ENCODE measurements at places on chromosomes 16 and 17.
A peak's percentile ranks its signal among the peaks of the same experiment; 100 is the strongest.

GRCh38 chr16:1613728-1614455, 1.7 kb downstream of the CRAMP1 start:
- peak; percentile 26 for DNase-seq

- no peak for DNase-seq
Measured at GRCh38 chr17:71437166-71437565, 683.7 kb upstream of the SOX9 start.

- DNase-seq, result no peak
Measured at GRCh38 chr17:79301469-79301868, 226.8 kb downstream of the ENGASE start.

- no peak for DNase-seq
Measured at GRCh38 chr17:17684906-17685774, 3.9 kb downstream of the RAI1 start.

- no peak for DNase-seq
Measured at GRCh38 chr17:50304781-50305404, 30.6 kb downstream of the TMEM92 start.

DNA sequence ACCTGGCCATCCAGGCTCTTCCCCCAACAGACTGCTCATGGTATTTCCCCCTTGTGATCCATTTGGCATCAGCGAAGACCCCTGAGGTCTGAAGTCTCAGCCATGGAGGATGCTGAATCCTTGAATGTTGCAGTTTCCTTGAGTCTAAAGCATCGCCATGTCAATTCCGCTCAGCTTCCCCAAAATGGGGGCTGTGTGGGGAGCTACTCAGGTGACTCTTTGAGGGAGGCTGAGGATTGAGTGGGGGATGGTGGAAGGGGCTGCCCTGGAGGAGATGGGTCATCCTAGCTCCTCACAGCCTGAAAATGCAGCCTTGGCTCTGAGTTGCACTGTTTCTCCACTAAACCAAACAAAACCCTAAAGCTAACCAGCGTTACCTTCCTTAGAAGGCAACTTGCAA, 2.6 kb downstream of the C16orf78 start:
- DNase-seq, result no peak

GRCh38 chr17:53626286-53626685, 196.4 kb upstream of the KIF2B start:
- no peak for DNase-seq

DNA sequence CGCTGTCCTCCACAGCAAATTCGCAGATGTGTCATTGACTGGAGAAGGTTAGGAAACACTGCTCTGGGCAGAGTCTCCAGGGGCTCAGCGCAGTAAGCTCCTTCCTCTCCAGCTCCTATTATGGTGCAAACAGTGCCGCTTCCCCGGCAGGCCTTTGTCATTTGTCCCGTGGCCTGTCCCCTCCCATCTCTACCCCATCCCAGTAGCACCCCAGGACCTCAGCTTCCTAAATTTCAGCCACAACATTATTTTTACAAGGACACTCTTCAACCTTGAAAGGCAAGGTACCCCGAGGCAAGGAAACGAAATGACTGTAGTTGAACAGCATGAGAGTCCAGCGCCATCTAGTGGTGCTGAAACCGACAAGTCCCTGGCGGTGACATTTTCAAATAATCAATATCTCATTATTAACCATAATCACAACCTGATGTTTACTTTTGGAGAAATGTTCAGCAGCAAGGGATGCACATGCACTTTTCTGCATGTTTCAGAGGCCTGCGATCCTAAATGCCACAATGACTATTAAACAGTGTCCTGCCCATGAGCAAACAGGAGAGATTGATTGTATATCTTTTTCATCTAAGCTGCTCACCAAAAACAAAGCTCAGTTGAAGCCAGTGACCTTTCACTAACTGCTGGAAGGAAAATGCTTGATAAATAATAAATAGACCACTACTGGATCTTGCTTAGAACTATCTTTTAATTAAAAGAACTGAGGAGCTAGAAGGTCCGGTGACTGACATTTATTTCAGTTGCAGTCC, 16.5 kb downstream of the MRPS23 start:
- peak; percentile 68 for DNase-seq

- DNase-seq, result no peak
Measured at GRCh38 chr16:71254832-71255525, 24.5 kb upstream of the HYDIN start.

DNA sequence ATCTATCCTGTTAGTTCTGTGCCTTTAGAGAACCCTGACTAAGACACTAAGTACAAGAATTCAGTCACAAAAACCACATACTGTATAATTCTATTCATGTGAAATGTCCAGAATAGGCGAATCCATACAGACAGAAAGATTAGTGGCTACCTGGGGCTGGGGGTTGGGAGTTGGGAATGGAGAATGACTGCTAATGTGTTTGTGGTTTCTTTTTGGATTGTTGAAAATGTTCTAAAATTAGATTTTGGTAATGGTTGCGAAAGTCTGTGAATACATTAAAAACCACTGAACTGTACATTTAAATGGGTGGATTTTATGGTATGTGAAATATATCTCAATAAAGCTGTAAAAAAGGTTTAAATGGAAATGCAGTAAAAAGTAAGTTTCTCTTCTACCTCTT, 80.4 kb upstream of the AKTIP start:
- DNase-seq, result no peak

- DNase-seq, result no peak
Measured at GRCh38 chr17:41404024-41404671, 6.7 kb upstream of the KRT31 start.

- no peak for DNase-seq
Measured at GRCh38 chr16:263944-264343, 11.8 kb downstream of the RGS11 start.

GRCh38 chr17:77125432-77125901, 15.3 kb upstream of the SEC14L1 start:
- no peak for DNase-seq

DNA sequence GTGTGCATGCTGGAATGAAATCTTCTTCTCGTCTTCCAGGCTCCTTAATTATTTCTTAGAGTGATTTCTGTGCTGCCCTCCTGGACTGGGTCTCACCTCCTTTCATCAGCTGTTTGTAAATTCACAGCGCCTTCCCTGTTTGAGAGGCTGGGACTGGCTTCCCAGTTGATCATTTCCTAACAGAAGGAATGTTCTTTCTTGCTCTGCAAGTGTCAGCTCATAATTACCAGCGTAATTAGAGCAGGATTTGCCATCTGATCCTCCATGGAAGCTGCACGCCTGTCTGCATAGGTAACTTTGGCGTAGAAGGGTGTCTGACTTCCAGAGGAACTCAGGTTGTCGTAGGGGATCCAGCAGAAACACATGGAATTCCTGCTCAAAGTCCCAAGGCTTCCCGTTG, 375.0 kb upstream of the EEF2KMT start:
- DNase-seq, result no peak

GRCh38 chr17:81794509-81794908, 9.4 kb upstream of the GCGR start:
- DNase-seq, result no peak

GRCh38 chr17:73071066-73071999, 21.2 kb downstream of the SLC39A11 start:
- no peak for DNase-seq

GRCh38 chr17:65690626-65691310, 129.3 kb upstream of the AXIN2 start:
- peak; percentile 63 for DNase-seq

DNA sequence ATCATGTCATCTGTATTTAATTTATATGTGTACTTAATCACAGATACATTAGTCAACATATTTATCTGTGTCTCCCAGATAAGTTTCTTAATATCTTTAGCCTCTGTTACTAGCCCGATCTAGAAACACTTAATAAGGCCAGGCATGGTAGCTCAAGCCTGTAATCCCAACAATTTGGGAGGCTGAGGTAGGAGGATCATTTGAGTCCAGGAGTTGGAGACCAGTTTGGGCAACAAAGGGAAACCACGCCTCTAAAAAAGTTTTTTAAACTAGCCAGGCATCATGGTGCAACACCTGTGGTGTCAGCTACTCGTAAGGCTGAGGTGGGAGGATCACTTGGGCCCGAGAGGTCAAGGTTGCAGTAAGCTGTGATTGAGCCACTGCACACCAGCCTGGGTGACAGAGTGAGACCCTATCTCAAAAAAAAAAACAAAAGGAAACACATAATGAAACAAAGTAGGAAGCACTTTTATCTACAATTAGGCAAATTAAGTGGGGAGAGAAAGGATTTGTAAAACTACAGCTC, 9.4 kb downstream of the SKA2 start:
- DNase-seq, result no peak

DNA sequence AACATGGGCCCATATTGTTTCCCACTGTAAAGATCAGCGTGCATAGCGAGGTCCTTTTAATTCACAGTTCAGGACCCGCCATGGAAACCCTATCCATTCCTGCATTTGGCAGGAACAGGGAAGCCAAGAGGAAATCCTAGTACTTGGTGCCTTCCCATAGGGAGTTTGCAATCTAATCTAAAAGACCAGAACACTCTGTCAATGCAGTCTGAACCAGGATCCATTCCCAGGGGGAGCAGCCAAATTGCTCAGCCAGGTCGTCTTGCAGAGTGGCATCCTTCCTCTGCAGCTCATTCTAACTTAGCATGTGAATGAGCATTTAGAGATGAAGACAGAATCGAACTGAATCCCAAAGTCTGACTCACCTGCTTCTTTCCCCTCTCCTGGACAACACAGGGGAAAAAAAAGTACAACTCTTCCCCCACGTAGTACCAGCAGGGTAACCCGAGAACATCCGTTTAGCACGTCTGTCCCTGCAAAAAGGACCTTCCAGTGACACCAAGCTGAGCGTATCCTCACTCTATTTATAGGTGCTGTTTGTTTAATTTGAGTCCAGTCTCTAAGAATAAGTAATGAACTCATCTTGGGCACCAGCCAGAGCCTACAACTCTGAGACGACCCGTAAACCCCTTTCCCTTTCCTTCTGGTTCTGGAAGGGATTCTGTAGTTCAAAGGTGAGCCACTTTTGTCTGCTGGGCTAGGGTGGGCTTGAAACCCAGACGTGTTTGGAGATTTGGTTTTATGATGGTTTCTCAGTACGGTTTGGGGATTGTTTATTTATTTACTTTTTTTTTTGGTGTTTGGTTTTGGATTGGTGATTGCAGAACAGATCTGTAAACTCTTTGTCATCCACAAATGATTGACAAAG, 74.5 kb downstream of the ERCC4 start:
- DNase-seq, result no peak

DNA sequence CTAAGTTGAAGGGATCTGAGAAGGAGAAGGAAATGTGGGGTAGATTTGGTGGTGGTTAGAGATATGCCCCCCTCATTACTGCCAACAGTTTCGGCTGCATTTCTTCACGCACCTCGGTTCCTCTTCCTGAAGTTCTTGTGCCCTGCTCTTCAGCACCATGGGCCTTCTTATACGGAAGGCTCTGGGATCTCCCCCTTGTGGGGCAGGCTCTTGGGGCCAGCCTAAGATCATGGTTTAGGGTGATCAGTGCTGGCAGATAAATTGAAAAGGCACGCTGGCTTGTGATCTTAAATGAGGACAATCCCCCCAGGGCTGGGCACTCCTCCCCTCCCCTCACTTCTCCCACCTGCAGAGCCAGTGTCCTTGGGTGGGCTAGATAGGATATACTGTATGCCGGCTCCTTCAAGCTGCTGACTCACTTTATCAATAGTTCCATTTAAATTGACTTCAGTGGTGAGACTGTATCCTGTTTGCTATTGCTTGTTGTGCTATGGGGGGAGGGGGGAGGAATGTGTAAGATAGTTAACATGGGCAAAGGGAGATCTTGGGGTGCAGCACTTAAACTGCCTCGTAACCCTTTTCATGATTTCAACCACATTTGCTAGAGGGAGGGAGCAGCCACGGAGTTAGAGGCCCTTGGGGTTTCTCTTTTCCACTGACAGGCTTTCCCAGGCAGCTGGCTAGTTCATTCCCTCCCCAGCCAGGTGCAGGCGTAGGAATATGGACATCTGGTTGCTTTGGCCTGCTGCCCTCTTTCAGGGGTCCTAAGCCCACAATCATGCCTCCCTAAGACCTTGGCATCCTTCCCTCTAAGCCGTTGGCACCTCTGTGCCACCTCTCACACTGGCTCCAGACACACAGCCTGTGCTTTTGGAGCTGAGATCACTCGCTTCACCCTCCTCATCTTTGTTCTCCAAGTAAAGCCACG, 28.3 kb downstream of the STH start:
- no peak for DNase-seq

DNA sequence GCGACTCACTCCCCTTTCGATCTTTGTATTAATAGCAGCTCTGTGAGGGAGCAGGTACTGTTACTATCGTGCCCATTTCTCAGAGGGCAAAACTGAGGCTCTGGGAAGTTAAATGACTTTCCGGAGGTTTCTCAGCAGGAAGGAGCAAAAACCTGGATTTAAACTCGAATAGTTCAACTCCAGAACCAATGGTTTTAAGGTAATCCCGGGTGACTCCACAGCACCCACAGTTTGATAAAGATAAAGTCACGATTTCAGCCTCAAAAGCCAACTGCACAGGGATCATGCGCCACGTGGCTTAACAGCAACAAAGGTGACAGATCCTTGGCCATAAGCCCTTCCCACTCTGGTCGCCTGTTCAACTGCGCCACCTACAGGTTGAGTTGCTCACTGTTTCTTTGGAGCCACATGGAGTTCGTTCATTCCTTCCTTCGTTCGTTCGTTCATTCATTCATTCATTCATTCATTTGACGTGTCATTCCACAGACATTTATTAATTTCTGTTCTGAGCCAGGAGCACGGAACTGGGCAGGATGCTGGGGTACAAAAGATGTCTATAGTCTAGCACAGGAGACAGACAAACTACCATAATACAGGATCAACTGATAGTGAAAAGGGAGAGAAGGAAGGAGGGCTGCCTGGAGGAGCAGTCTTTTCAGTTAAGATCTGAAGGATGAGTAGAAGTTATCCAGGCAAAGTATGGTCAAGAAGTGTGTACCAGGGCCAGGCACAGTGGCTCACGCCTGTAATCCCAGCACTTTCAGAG, 134.8 kb downstream of the HS3ST2 start:
- DNase-seq, result peak; percentile 60
